ENCODE measurements at places on chromosomes 11 and 22.

- DNase-seq = no peak
These were observed 3.2 kb upstream of the STK33 start for GRCh38 chr11:8597182-8597581.

GRCh38 chr11:123238297-123238696, 43.2 kb upstream of the CLMP start:
- no peak for DNase-seq

- no peak for DNase-seq
These were observed 44.1 kb upstream of the PRDM11 start for GRCh38 chr11:45102361-45102809.

DNA sequence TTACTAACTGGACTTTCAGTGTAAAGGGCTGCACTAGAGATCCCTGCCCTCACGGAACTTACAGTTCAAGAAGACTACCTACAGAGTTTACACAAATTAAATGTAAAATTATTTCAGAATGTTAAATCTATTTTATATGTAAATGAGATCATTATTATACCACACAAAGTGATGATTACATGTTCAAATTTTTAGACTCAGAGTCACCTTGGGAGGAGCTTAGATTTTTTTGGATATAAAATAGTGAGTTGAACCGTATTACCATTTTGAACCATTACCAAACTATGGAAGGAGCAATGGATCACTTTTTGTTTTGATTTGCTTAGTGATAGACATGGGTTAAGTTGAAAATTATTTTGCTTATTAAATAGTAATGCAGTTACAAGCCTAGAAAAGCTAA, 1.6 kb downstream of the IPO7 start:
- DNase-seq = no peak

GRCh38 chr11:130806746-130807145, 109.5 kb downstream of the SNX19 start:
- DNase-seq = no peak

GRCh38 chr11:94400839-94401772, at the start of gene GPR83:
TSS of gene GPR83 (minus strand) at chr11:94401419. CDS start at chr11:94401247, 172 bp downstream.
- no peak for DNase-seq
